ENCODE measurements at places on chromosomes 11 and 22.

DNA sequence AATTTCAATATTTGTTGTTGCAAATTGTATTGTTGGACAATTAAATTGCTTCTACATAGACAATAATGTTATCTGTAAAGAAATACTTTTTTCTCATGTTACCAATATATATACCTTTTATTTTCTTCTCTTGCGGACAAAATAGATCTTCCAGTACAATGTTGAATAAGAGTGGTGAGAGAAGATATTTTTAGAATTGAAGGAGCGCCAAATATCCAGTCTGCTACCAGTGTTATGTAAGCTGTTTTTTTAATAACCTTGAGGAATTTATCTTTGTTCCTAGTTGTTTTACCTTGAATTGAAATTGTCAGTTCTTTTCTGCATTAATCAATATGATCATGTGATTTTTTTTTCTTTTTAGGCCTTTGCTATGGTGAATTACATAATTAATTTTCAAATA is 1702.5 kb upstream of the RAG2 start:
- no peak for DNase-seq

DNA sequence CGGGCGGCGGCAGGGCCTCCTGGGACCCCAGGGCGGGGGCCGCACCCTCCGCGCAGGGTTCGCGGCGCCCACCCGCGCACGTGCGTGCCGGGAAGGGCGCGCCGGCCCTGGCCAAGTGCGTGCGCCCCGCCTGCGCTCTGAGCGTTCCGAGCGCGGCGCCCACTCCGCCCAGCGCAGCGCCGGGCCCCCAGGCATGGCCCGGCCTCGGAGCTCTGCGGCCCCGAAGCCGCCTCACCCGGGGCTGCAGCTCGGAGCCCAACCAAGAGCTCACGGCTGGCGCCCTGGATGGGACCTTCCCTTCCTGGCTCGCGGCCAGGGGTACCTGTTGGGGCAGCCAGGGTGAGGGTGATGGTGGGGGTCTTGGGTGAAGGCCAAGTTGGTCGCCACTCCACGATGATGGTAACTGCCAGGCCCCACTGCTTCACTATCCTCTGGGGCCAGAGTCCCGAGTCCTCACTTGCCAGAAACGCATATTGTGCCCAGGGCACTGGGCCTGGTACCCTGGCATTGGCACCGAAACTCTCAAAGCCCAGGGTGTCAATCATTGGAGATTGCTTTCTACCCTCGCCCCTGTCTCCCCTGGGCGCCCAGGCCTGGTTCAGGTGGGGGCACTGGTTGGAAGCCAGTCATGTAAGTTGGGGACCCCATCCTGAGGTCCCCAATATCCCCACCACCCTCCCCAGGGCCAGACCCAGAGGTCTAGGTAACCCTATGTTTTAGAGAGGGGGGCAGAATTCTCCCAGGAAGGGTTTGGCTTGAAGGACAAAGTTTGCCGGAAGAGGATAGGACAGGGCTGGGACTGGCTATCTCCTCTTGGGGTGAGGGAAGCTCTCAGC is 882 bp downstream of the ANO1 start:
- DNase-seq, result no peak

DNA sequence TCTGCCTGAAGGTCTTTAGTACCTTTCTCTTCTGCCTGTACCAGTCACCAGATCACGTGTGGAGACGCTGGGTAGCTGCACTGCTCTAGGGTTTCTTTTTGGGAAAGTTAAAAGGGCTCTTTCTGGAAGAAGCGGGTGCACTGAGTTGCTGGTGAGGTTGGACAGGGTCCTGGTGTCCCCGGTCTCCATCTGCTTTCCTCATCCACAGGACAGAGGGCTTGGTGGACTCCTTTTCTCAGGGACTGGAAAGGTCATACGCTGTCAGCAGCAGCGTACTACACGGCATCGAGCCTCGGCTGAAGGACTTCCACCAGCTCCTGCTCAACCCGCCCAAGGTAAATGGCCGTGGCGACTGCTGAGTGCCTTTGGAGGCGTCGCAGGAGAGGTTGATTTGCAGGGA is 52.8 kb downstream of the SBF1 start:
- DNase-seq, result no peak

DNA sequence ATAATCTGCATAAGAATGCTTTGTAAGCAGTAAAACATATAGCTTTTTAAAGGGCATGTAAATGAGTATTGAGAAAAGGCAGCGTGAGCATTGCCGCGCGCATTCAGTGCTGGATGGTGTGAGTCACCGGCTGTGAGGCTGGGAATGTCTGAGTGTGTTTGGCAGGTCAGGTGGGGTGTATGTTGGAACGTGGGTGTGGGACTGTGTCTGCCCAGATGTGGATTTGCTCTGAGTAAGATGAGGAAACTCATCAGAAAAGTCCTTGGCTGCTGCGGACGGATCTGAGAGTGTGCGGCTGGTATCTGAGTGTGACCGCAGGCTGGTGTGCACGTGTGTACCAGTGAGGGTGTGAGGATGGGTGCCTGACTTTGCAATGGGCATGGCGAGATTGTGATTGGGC is 66.2 kb upstream of the NECTIN1 start:
- DNase-seq, result no peak

GRCh38 chr11:69440876-69441275 is 40.6 kb upstream of the LINC01488 start:
- DNase-seq, result no peak

DNA sequence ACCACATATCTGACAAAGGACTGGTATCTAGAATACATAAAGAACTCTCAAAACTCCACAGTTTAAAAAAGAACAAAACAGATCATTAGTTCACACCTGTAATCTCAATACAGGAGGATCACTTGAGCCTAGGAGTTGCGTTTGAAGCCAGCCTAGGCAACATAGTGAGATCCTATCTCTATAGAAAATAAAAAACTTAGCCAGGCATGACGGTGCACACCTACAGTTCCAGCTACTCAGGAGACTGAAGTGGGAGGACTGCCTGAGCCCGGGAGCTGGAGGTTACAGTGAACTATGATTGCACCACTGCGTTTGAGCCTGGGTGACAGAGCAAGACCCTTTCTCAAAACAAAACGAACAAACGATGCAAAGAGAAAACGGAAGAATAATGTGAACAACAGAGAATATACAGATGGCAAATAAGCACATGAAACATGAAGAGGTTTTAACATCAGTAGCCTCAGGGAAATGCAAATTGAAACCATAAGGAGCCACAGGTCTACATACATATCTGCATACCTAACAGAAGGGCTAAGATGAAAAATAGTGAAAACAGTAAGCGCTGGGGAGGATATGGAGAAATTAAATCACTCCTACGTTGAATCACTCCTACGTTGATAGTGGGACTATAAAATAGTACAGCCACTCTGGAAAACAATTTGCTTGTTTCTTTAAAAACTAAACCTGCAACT is 70.7 kb downstream of the DGCR2 start:
- no peak for DNase-seq

DNA sequence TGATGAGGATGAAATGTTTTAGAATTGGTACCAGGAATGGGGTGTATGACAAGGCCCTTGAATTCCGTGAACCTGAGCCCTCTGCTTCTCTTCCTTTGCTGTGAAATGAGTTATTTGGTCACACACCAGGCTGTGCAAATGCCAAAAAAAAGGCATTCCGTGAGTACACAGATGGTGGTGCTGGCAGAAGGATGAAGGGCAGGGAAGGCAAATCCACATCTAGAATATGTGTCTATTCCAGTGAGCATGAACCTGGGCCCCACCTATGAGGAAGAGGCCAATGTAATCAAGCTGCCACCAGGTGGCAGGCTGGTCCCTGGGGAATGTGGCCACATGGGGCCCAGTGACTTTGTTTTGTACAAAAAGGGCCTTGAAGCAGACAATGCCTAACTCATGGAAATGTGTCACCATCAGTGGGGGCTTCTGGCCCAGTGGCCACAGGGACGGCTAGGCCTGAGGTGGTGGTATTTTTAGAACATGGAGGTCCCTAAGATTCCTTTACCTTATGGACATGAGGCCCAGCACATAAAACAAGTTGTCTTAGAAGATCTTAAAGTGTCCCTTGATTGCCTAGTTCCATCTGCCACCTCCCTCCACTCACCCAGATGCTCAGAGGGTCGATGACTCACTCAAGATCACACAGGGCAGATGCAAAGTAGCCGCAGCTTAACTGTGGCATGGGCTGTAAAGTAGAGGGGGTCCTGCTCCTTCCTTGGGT is 3.9 kb upstream of the RNF215 start:
- DNase-seq, result peak; percentile 86

DNA sequence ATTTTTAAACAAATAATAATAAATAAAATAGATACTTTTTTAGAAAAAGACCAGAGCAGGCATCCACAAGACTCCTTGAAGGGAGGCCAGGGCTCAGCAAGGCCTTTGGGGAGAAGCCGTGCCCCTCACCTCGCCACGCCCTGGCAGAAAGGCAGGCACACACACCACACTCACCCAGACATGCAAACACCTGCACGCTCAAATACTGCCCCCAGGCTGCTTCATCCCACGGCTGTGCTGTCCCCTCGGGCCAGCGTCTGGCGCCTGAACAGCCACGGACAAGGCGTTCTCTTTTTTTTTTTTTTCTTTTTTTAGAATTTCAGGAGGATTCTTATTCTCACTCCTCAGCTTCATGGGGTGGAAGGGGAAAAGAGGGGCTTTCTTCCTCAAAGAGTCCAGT is 1.5 kb downstream of the FADS3 start:
- no peak for DNase-seq

- no peak for DNase-seq
Measured at GRCh38 chr11:516400-516799, 9.4 kb upstream of the RNH1 start.

DNA sequence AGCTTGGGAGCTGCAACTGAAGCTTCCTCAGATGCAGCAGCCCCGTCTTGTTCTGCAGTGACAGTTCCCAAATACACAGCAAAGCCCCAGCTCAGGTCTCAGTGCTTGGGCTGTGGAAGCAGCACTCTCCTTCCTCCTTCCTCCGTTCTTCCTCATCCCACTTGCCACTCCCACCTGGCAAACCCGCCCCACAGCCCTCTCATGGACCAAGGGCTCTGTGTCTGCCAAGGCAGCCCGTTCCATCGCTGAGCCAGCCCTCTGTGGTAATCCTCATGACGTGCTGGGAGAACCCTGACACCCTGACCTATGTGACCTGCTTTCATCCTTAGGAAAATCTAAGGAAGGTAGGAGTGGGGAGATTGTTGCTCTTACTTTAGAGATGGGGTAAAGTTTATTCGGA is 157.0 kb downstream of the DSCAML1 start:
- DNase-seq, result no peak

GRCh38 chr22:32204856-32205722 is at the start of gene RFPL2:
RFPL2 (minus strand) TSS chr22:32205073; CDS start chr22:32202451, 2,622 bp downstream.
- DNase-seq, result peak; percentile 91

GRCh38 chr11:105774899-105775298 is 165.0 kb downstream of the GRIA4 start:
- no peak for DNase-seq

GRCh38 chr22:49271831-49272230 is 555.8 kb downstream of the BRD1 start:
- DNase-seq, result no peak

DNA sequence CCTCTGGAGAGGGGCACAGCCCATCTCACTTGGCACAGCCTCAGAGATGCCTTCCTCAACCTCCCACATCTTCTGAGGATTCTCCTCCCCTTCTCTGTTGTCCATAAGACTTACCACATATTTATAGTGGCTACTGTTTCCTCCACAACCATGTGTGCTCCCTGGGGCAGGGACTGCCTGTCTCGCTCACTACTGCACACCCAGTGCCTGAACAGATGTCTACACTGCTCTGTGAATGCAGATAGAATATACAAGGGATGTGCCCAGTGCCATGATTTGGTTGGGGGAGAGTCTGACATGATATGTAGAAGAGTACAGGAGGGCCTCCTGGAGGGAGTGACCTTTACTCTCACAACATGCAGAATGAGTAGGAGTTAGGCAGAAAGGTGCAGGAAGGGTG is 67.3 kb upstream of the ANO1 start:
- no peak for DNase-seq

- DNase-seq, result no peak
Measured at GRCh38 chr11:117999354-117999993, 13.3 kb downstream of the IL10RA start.

GRCh38 chr11:78187366-78188285 is 800 bp downstream of the KCTD21 start:
- no peak for DNase-seq

Data from NCI-H524 (cell line).